ENCODE measurements at places on chromosomes 6 and 20.

DNA sequence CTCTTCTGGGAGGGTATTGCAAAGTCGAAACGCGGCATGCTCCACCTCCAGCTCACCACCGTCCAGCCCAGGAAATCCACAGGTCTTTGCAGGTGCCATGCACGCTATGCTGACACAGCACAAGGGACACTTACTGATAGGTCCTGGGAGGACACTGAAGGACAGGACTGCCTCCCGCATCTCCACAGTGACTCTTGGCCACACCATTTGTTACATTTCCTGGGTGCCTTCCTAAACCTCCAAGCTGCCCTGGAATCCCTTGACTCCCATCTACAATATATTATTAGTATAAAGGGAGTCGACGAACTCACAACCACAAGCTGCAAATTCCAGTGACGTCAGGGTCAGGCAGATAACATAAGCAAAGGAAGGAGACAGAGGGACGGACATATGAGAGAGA lies 106.9 kb downstream of the JPH2 start:
- DNase-seq = no peak

DNA sequence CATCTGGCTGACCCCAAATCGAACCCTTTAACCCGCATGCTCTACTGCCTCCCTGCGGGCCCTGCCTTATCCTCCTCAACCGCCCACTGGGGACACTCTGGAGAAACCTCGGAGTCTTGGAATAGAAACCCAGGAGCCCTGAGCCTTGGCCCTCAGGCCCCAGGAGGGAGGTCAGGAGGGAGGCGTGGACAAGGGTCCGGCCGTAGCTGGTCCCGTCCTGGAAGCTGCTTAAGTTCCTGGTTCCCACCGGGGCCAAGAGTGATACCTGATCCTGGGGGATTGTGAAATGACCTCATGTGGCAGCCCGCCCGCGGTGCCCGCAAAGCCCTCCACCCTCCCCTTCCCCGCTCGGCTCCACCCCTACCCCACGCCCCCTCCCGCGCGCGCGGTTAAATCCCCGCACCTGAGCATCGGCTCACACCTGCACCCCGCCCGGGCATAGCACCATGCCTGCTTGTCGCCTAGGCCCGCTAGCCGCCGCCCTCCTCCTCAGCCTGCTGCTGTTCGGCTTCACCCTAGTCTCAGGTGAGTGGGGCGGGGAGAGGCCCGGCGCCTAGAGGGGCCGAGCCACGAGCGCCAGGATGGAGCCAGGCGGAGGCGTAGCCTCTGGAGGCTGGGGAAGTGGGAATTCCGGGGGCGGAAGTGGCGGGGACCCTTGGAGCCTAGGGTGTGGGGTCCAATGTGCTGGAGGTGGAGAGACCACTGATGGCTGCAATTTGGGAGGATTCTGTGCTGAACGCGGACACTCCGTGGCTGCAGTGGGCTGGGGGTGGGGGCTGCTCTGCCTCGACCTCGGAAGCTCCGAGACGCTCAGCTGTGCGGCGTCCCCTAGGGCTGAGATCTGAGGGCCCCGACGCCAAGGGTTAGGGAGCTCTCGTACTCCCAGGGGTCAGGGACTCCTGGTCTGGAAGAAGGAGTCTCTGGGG lies at the start of gene WFDC2:
WFDC2 (plus strand) TSS at position 418 of the 926 bp plus-strand sequence; CDS start at position 447, 29 bp downstream.
- no peak for DNase-seq

GRCh38 chr6:125886021-125886420 lies 70.5 kb upstream of the HINT3 start:
- DNase-seq = no peak

DNA sequence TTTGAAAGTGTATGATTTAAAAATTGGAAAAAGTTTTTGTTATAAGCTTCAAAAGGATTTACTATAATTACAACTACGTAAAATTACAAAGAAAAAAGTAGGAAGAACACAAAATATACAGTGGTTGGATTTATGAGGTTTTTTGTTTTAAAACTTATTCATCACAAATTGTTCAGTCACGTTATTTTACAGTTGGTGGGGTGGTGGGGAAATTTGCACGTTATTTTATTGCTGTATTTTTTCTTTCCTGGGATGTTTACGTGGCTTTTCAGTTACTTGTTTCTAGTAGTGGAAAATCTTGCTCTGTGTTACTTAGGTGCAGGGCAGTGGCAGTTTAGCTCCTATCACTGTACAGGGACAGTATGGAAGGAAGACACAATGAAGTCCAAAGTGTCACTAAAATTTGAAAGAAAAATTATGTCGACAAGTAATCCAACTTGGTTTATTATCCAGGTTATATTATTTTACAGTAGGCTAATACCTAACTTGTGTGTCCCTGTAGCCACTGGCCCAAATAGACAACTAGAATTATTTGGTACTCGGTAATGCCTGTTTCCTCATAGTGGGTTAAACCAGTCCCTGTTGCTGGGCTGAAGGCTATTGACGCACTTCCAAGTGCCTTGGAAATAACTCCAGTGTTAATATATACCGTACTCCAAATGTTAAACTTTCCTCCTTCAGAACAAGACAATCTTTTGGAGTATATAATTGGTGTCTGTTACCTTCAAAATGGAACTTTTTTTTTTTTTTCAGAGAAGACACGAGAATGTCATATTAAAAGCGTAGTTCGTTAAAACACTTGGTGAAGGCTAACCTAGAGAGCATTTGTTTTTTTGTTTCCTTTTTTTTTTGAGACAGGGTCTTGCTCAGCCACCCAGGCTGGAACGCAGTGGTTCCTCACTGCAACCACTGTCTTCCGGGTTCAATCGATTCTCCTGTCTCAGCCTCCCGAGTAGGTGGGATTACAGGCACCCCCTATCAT lies 4.6 kb downstream of the JARID2 start:
- no peak for DNase-seq

- no peak for DNase-seq
Measured at GRCh38 chr6:108805611-108806167, 42.5 kb upstream of the ARMC2 start.

GRCh38 chr6:44142835-44143234 lies 15.5 kb downstream of the TMEM63B start:
- DNase-seq = no peak

GRCh38 chr6:79082304-79082703 lies 4.2 kb upstream of the PHIP start:
- DNase-seq = no peak

DNA sequence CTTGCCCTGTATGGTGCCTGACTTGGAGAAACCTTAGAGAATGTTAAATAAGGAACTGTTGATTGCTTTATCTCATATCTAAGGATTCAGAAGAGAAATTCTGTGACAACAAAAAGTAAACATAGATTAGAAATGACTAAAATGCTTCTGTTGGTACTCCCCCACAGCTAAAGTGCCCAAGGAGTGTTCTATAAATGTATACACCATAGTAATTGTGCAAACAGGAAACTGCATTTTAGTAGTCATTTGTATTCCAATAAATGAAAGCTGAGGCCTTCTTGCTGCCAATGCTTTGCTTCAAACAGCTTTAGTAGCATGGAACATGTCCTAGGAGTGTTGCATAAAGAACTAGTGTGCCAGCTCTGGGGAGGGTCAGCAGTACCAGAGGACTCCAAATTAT lies 343.7 kb upstream of the IRAK1BP1 start:
- no peak for DNase-seq

DNA sequence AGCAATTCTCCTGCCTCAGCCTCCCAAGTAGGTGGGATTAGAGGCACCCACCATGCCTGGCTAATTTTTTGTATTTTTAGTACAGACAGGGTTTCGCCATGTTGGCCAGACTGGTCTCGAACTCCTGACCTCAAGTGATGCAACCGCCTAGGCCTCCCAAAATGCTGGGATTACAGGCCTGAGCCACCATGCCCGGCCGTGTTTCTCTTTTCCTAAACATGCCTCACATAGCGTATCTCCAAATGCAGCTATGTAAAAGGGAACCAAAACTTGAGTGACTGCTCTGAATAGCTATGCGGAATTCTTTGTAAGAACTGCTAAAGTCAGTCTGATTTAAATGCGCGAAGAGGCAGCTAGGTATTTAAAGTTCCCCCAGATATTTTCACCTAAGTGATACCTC lies 20.5 kb downstream of the BPIFA2 start:
- no peak for DNase-seq

DNA sequence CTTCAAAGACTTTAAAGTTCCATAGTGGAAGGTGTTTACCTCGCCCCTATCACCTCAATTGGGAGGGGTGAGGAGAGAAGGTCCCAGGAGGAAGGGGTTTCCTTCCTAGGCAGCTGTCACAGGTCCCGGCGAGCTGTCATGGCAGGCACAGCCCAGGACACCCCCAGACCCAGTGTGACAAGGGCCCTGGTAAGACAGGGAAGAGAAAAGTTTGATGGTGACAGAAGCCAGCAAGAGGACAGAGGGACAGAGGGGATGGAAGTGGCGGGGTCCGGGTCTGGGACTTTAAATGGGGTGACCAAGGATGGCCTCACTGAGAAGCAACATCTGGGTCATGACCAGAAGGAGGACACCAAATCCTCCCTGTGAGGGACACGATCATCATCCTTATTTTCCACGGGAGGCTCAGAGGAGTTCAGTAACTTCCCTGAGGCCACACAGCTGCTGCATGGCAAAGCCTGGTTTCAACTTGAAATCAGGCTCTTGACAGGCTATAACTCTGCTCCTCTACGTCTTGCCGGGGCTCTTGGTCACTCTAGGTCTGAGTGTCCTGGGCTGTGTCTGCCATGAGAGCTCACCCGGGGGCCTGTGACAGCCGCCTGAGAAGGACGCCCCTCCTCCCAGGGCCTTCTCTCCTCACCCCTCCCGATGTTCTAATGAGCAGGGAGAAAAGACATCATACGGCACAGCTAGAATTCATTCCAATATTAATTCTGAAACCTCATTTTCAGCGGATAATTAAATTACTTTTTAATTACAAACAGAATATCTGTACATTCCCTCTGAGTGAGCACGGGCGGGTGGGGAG lies 222.2 kb downstream of the PREX1 start:
- no peak for DNase-seq

GRCh38 chr6:83885984-83886383 lies 26.5 kb downstream of the CYB5R4 start:
- no peak for DNase-seq

GRCh38 chr6:111228094-111228493 lies 140.8 kb downstream of the SLC16A10 start:
- no peak for DNase-seq

All from fibroblast of skin of left biceps (primary cell).